Left ventricle myocardium inferior (tissue), 1 donor: ENCODE measurements at places on chromosomes 2 and 18.

- H3K4me1 ChIP-seq, result no peaks in the 10 kb centered on the region
- no peak overlapping the region for H3K27ac ChIP-seq
- no peak for DNase-seq
These were observed 517.0 kb downstream of the SLC4A3 start for GRCh38 chr2:220144411-220144810.

DNA sequence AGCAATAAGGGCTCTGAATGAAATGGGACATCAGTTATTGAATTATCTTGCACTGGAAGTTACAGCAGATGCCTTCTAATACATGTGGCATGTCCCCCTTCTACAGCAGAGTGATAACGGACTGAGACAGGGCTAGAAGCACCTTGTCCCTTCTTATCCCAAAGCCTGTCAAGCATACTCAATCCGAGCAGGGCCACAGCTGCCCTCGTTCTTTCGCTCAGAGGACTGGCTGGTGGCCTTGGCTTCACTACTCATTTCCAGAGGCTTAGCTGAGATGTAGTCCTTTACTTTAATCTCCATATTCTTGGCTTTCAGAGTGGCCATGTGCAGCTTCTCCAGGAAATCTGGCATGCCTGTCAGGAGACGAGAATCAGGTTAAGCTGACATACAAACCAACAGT is 22.1 kb downstream of the STARD7 start:
- H3K4me3 ChIP-seq, result no peak overlapping the region
- peaks cover 79% of the 10 kb centered on the region for H3K36me3 ChIP-seq
- H3K27ac ChIP-seq, result peak overlapping the region; percentile 79
- H3K27me3 ChIP-seq, result no peaks in the 10 kb centered on the region

DNA sequence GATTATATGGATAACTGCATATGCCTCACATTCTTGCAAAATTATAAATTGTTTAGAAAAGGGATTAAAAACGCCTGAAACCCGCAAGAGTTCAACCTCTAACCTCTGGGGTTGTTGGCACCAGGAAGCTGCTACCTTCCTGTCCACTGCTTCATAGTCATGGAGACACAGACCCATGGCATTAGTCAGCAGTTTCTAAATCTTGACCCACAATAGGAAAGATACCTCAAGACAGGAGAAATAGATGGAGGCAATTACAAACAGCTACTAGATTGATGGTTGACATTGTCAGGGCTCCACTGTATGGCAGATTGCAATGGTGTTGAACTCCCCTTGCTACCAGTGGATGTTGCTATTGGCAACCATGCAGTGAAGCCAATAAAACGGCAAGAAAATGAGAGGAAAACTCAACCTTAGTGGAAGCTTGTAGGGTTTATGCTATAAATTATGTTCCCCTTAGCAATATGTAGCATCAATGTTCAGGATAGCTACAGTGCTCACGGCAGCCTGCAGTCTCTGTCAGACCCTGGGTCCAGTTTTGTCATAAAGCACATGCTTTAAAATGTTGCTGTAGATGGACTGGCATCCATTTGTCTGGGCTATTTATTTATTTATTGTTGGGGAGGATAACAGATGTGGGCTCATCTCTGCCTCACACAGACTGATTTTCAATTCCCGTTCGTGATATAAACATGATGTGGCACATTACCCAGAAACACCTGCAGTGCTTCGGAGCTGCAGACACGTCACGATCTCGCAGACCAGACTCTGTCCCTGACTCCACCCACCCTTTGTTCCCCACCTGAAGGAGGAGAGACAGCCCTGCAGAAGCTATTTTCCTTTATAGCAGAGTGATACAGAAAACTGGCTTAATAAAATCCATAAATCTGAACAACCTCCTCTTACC is 233.4 kb downstream of the AGPS start:
- H3K4me3 ChIP-seq, result no peak overlapping the region
- H3K4me1 ChIP-seq, result peaks cover 6% of the 10 kb centered on the region
- H3K27me3 ChIP-seq, result no peaks in the 10 kb centered on the region
- H3K27ac ChIP-seq, result no peak overlapping the region

DNA sequence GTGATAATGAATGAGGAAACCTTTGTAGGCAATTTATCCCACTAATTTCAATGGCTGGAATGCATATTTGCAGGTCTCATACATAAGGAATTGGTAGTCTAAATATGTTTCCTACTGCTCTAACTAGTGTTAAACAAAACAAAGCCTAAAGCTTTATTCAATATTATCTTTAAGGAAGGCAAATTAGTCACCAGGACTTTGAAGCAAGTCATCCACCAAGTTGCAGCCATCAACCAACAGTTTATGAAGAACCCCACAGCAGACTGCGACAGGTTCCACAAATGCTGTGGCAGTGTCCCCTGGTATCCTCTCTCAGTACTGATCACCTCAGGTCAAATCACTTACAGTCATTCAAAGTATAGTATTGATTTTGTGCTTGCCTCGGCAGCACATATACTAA is 181.5 kb upstream of the ZFP36L2 start:
- H3K4me3 ChIP-seq, result no peak overlapping the region
- H3K27ac ChIP-seq, result no peak overlapping the region
- H3K36me3 ChIP-seq, result no peaks in the 10 kb centered on the region
- no peak for DNase-seq
- H3K4me1 ChIP-seq, result peaks cover 42% of the 10 kb centered on the region
- no peaks in the 10 kb centered on the region for H3K27me3 ChIP-seq

DNA sequence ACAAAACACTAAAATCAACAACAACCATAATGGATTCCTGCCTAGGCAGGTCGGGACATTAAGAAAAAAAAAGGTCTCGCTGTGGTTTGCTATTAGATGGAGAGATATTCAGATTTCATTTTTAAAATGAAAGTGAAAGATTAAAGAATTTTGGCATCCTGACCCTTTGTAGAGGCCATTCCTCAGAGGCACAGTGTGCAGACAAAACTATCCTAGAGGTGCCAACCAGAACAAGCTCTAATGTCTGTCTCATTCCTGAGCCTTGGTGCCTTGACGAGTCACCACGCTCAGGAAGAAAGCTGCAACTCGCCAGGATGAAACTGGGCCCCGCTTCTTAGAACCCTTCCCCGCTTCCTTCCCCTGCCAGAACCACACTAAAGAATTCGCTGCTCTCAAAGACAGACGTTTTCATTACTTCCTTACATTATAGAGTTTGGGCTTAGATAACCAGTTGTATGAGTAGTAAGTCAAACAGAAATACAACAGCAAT is 156.0 kb downstream of the TGIF1 start:
- H3K4me3 ChIP-seq, result peak overlapping the region; percentile 67
- peak overlapping the region; percentile 93 for H3K27ac ChIP-seq
- no peaks in the 10 kb centered on the region for H3K36me3 ChIP-seq
- DNase-seq, result no peak
- peaks cover 43% of the 10 kb centered on the region for H3K4me1 ChIP-seq

DNA sequence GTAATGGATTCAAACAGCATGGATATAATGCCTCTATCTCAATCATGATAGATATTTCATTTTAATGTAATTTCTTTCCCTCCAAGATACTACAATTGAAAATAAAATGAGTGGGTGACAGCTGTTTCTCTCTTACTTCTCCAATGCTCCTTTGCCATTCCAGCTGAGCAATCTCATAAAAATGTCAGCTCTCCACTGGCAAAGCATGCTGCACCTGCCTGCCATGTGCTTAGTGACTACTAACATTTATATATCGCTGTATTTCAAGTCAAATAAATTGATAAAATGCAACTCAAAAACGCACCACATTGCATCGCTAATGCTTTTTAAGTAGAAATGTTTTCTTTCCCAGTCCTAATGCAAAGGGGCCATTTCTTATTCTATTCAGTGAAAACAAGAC is 1093.9 kb downstream of the CBLN2 start:
- H3K27me3 ChIP-seq, result no peaks in the 10 kb centered on the region
- DNase-seq, result no peak
- no peak overlapping the region for H3K27ac ChIP-seq
- no peaks in the 10 kb centered on the region for H3K4me1 ChIP-seq
- H3K36me3 ChIP-seq, result no peaks in the 10 kb centered on the region

- H3K27me3 ChIP-seq, result no peaks in the 10 kb centered on the region
- H3K27ac ChIP-seq, result peak overlapping the region; percentile 26
- H3K36me3 ChIP-seq, result no peaks in the 10 kb centered on the region
- no peak for DNase-seq
These were observed 596.4 kb downstream of the NYAP2 start for GRCh38 chr2:225995796-225996461.

DNA sequence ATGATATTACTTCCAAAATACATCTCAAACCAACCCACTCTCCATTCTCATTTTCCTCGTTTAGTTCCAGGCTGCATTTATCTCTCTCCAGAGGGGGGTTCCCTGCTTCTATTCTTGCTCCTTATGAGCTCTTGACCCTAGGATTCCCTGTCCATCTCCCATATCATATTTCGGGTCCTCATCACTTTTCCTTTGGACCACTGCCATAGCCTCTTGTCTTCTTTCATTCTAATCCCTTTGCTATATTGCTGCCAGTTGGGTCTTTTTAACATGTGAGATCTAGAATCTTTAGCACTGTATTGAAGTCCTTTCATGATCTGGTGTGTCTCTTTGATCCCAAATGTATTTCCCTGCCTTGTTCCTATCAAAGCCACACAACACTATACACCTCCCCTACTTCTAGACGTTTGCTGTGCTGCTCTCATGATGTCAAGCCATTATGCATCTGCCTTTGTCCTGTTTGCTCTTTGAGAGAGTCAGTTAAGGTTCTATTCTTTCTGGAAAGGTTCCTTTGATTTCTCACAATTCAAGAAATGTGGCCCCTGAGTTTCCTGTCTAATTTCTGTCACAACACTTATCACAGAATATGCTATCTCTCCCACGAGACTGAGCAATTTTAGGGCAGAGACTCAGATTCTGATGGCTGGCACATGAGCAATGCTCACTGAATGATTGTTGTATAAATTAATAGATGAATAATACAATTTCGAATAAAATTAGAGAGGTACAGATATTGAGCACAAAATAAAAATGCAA is 43.2 kb upstream of the SESTD1 start:
- DNase-seq, result no peak
- no peak overlapping the region for H3K27ac ChIP-seq
- H3K4me1 ChIP-seq, result no peaks in the 10 kb centered on the region
- H3K36me3 ChIP-seq, result no peaks in the 10 kb centered on the region

DNA sequence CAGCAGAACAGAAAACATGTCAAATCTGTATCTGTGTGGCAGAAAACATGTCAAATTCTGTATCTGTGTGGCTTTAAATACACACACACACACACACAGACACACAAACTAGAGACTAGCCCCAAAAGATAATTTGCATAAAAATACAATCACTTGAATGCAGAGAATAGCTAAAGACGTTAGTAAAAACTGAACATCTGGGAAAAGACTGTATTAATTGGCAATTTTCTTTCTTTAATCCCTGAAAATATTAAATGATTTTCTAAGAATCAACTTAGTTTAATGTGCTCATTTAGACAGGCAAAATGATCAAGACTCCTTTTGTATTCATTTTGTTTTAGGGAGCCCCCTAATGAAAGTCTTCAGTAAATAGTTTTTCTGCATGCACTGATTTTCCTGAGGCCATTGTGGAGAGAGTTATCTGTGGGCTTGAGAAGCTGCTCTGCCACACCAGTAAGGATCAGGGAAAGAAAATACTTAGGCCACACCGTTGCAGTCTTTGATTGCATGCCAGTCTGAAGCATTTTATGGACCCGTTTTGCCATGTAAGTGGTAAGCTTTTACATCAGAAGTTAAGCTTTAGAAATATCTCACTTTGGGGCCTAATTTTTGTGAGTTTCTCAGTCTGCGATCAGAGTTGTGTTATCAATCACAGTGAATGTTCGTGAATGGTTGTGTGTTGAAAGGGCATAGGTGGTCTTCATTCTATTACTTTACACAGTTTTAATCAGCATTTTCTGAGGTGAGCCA is 2.2 kb downstream of the SPATS2L start:
- H3K27me3 ChIP-seq, result no peaks in the 10 kb centered on the region
- H3K36me3 ChIP-seq, result no peaks in the 10 kb centered on the region
- H3K27ac ChIP-seq, result peak overlapping the region; percentile 96
- peaks cover 68% of the 10 kb centered on the region for H3K4me1 ChIP-seq
- peak overlapping the region; percentile 93 for H3K4me3 ChIP-seq

DNA sequence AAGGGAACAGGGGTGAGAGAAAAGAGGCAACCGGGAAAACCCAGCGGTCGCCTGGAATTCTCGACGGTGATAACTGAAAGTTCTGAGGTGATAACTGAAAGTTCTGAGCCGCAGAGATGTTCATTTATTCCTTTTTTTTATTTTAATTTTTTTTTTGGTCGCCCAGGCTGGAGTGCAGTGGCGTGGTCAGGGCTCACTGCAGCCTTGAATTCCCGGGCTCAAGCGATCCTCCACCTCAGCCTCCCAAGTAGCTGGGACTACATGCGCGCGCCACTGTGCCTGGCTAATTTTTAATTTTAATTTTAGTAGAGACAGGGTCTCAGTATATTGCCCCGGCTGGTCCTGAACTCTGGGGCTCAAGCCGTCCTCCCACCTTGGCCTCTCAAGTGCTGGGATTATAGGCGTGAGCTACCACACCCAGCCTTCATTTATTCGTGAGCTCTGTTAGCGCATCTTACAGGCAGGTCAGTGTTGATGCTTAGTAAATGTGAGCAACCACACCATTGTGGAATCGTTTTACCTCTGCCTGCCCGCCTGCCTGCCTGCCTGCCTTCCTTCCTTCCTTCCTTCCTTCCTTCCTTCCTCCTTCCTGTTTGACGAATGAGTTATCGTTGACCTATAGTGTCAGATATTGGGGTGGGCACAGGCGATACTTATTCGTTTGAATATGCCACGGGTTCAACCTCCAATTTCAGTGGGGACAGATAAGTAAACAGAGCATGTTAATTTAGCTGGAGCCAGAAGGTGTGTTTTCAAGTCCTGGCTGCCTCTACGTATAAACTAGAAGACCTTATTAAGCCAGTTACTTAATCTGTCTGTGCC is 557 bp upstream of the E2F6 start:
- H3K4me3 ChIP-seq, result peak overlapping the region; percentile 78
- DNase-seq, result no peak
- no peaks in the 10 kb centered on the region for H3K27me3 ChIP-seq
- peaks cover 54% of the 10 kb centered on the region for H3K4me1 ChIP-seq

GRCh38 chr2:55252832-55253231 is 16.2 kb downstream of the MTIF2 start:
- no peak overlapping the region for H3K27ac ChIP-seq
- H3K4me3 ChIP-seq, result no peak overlapping the region
- no peak for DNase-seq
- no peaks in the 10 kb centered on the region for H3K27me3 ChIP-seq
- H3K4me1 ChIP-seq, result no peaks in the 10 kb centered on the region

DNA sequence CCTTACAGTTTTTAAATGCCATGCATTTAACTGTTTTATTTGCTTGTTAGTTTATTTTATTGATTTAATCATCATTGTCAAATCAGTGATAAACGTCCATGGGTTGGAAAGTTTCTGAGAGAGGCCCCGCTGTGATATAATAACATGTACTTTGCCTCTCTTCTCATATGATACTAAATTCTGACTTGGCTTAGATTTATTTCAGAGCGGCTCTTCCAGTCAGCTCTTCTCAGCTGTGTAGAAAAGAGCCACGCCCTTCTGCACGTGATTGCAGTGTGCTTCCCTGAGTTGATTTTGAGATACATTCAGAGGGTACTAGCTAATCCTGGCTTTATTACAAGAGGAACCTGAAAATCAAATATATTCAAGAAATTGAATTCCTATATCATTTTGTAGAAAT is 218.6 kb downstream of the KCNE4 start:
- H3K4me1 ChIP-seq, result no peaks in the 10 kb centered on the region
- no peak overlapping the region for H3K4me3 ChIP-seq
- H3K27me3 ChIP-seq, result no peaks in the 10 kb centered on the region
- no peak for DNase-seq
- H3K36me3 ChIP-seq, result no peaks in the 10 kb centered on the region
